CD8-positive, alpha-beta memory T cell (primary cell): ENCODE measurements at places on chromosomes 3 and 15. TPM values are rescaled to one million over a fixed set of nuclear protein-coding genes. Genes with fewer than 3 reads are reported as not detected.

The ANKRD63 gene
- polyA plus RNA-seq = not detected

The CD96 gene
- polyA plus RNA-seq = 262 TPM

DNA sequence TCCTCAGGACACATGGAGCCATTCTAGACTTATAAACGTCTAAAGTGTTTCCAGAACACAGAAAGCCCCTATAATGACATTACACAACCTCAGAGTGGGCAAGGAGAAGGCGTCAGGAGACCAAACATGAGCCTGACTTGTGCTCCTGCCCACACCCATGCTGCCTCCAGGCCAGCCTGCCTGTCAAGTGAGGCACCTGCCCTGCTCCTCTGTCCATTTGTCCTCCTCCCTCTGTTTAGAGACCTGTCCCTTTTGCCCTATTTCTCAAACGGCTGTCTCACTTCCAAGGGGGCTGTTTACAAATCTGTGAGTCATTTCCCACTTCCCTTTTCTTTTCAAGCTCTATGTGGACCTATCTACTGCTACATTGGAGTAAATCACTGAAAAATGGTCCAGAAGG is 21.0 kb downstream of the ZDHHC3 start:
- H3K36me3 ChIP-seq = peaks cover 14% of the 10 kb centered on the region
- H3K27me3 ChIP-seq = no peaks in the 10 kb centered on the region
- no peaks in the 10 kb centered on the region for H3K4me1 ChIP-seq

- DNase-seq = no peak
- no peaks in the 10 kb centered on the region for H3K36me3 ChIP-seq
- H3K27ac ChIP-seq = no peak overlapping the region
- H3K4me3 ChIP-seq = no peak overlapping the region
- no peaks in the 10 kb centered on the region for H3K4me1 ChIP-seq
These were observed 284.2 kb upstream of the TPM1 start for GRCh38 chr15:62758126-62758951.

DNA sequence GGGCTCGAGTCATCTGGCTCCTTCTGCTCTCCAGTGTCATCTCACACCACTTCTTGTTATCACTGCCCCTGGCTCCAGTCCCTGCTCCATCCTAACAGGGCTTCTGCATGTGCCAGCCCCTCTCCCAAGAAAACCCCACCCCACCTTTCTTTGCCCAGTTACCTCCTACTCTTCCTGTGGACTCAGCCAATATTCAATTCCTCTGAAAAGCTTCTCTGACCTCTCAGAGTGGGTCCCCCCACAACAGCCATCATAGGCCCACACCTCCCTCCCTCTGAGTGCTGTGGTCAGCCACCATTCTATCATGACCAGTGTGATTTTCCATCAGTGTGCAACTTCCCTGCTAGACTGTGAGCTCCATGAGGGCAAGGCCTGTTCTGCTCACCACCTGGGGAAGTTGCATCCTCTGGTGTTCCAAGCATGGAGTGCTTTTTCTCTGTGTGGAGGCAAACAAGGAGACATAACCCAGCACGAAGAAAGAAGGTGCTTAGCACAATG is 71.6 kb downstream of the ADCY5 start:
- no peak for DNase-seq
- H3K27me3 ChIP-seq = no peaks in the 10 kb centered on the region
- H3K4me1 ChIP-seq = no peaks in the 10 kb centered on the region
- no peak overlapping the region for H3K27ac ChIP-seq
- no peak overlapping the region for H3K4me3 ChIP-seq

The AGBL1 gene
- polyA plus RNA-seq = not detected

GRCh38 chr15:71892335-71892734 is 82.0 kb downstream of the NR2E3 start:
- H3K27me3 ChIP-seq = no peaks in the 10 kb centered on the region
- H3K27ac ChIP-seq = no peak overlapping the region
- H3K4me1 ChIP-seq = no peaks in the 10 kb centered on the region
- peaks cover 3% of the 10 kb centered on the region for H3K36me3 ChIP-seq

DNA sequence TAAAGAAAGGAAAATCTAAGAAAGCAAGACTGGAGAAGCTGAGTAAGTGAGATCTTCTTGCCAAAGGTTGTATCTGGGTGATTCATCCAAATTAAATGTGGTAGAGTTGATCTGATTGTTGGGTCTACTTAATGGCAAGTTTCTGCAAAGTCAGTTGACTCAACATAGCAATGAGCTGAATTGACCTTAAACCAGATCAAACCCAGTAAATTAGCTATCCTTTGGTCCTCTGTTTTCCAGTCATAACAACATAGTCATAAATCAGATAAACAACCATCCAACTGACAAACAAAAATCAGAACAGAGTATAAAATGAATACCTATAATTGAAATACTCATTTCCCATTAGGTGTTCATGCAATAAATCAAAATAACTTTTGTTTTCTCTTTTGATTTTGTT is 142.6 kb upstream of the CFAP20DC start:
- DNase-seq = no peak
- H3K27ac ChIP-seq = no peak overlapping the region
- no peaks in the 10 kb centered on the region for H3K36me3 ChIP-seq
- H3K4me1 ChIP-seq = no peaks in the 10 kb centered on the region

- no peak overlapping the region for H3K27ac ChIP-seq
- no peak overlapping the region for H3K4me3 ChIP-seq
- DNase-seq = no peak
- H3K4me1 ChIP-seq = no peaks in the 10 kb centered on the region
These were observed 1.4 kb upstream of the MAGEL2 start for GRCh38 chr15:23648920-23649515.

The SUMF1 gene
- 28.7 TPM for polyA plus RNA-seq

The RNU5B-1 gene
- not detected for polyA plus RNA-seq

- peaks cover 24% of the 10 kb centered on the region for H3K4me1 ChIP-seq
- no peaks in the 10 kb centered on the region for H3K27me3 ChIP-seq
These were observed 16.6 kb downstream of the BTLA start for GRCh38 chr3:112482675-112483074.

GRCh38 chr3:16910207-16910606 is 25.5 kb downstream of the PLCL2 start:
- no peak for DNase-seq
- no peak overlapping the region for H3K4me3 ChIP-seq
- no peaks in the 10 kb centered on the region for H3K36me3 ChIP-seq
- H3K27ac ChIP-seq = no peak overlapping the region
- peaks cover 79% of the 10 kb centered on the region for H3K4me1 ChIP-seq

The EPHB1 gene
- 0.10 TPM for polyA plus RNA-seq

The RHOV gene
- not detected for polyA plus RNA-seq

The GOLGA6L10 gene
- polyA plus RNA-seq = 0.16 TPM

DNA sequence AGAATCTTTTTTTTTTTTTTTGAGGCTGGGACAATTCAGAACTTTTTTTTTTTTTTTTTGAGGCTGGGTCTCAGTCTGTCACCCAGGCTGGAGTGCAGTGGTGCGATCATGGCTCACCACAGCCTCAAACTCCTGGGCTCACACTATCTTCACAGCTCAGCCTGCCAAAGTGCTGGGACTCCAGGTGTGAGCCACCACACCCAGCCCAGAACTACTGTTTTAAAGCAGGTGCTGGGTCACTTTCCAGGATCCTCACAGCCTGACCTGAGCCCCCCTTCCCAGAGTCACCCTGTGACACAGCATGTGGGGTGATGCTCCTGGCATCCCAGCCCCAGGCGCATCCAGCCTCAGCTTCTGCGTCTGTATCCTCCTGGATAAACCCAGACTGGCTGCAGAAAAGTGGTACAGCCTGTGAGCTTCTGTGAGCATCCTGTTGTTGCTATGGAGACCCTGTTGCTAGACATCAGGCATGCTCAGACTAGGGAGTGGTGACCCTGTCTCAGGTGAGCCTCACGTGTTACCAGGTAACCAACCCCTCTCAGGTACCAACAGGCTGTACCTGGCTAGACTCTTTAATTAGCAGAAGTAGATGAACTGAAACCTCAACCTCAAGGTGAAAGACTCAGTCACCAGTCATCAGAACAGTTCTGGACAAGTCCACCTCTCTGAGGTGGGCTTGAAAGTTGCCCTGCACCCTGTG is 15.0 kb downstream of the KLF13 start:
- H3K27ac ChIP-seq = peak overlapping the region; percentile 32
- H3K27me3 ChIP-seq = no peaks in the 10 kb centered on the region
- H3K36me3 ChIP-seq = peaks cover 6% of the 10 kb centered on the region
- no peak overlapping the region for H3K4me3 ChIP-seq
- peak; percentile 63 for DNase-seq

The NR2C2 gene
- polyA plus RNA-seq = 14.5 TPM

- H3K4me1 ChIP-seq = no peaks in the 10 kb centered on the region
- H3K27me3 ChIP-seq = no peaks in the 10 kb centered on the region
- H3K4me3 ChIP-seq = no peak overlapping the region
- DNase-seq = no peak
- H3K36me3 ChIP-seq = no peaks in the 10 kb centered on the region
These were observed 30.1 kb upstream of the KY start for GRCh38 chr3:134680796-134681521.

DNA sequence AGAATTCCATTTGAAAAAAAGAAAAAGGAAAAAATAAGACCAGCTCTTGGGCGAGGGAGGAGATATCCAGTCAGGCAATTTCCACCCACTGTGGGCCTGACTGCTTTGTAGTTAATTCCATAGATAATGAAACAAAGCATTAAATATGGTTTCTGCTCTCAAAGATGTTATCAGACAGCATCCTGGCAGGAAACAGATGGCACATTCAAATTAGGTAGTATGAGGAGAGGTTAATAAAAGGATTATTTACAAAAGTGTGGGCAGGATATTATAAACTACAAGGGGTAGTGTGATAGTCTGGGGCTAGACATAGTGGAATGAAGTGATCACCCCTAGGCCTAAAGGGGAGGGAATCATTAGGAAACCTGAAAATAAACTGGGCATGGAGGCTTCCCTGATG is 193.2 kb downstream of the CLSTN2 start:
- H3K27ac ChIP-seq = no peak overlapping the region
- no peaks in the 10 kb centered on the region for H3K36me3 ChIP-seq

DNA sequence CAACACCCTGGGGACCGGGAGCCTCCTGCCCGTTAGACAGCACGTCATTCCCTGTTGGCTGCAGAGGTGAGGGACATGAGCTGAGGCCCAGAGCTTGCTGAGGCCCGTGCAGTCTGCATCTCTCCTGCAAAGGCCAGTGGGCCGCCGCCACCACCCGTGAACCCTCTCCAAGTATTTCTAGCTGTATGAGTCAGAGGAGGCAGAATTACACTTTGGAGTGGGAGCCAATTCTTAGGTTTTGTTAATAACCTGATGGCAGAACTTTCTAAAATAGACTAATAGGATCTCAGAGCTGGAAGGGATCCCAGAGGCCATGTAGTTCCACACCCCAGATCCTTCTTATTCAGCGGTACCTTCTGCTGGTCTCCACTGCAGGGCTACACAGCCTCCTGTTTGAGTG is 335.2 kb upstream of the CTDSPL start:
- no peaks in the 10 kb centered on the region for H3K27me3 ChIP-seq
- DNase-seq = no peak
- H3K27ac ChIP-seq = no peak overlapping the region
- H3K4me1 ChIP-seq = no peaks in the 10 kb centered on the region
- H3K4me3 ChIP-seq = no peak overlapping the region

The NAALADL2 gene
- not detected for polyA plus RNA-seq

The CPB1 gene
- polyA plus RNA-seq = not detected

DNA sequence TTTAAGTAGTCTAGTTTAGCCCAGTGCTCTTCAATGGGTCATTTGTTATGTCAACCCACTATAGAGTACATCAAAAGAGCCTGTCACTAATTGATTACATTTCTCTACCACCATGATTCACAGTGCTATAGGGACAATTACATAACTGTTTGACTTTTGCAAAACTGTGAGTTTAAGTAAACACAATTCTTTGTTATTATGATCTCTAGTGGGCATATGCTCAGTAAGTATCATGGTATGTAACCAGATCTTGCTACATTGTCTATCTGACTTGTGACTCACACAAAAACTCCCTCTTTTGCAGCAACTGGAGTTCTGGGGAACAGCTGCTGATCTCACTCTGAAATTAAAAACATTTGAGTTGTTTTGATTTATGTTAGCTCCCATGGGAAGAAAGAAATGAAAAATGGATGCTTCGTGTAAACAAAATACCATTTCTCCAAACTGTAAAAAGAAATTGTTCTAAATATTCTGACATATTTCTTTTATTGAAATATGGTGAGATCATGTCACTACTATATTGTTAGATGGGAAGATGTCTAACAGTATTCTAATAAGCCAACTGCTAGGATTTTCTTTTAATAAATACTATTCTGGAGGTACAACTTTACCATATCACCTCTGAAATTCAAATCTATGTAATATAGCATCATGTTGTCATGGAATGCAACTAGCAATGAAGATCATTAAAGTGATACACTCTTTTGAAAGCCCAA is 470.4 kb downstream of the ROBO1 start:
- no peaks in the 10 kb centered on the region for H3K27me3 ChIP-seq
- H3K27ac ChIP-seq = no peak overlapping the region
- no peaks in the 10 kb centered on the region for H3K36me3 ChIP-seq
- no peak overlapping the region for H3K4me3 ChIP-seq

GRCh38 chr15:80898040-80898439 is 91.6 kb downstream of the MESD start:
- H3K4me1 ChIP-seq = no peaks in the 10 kb centered on the region
- DNase-seq = no peak
- H3K36me3 ChIP-seq = no peaks in the 10 kb centered on the region

The EXD1 gene
- 0.28 TPM for polyA plus RNA-seq

GRCh38 chr3:13231781-13232666 is 158.8 kb upstream of the IQSEC1 start:
- no peak overlapping the region for H3K4me3 ChIP-seq
- DNase-seq = no peak
- no peaks in the 10 kb centered on the region for H3K36me3 ChIP-seq
- H3K4me1 ChIP-seq = peaks cover 28% of the 10 kb centered on the region
- no peaks in the 10 kb centered on the region for H3K27me3 ChIP-seq
- no peak overlapping the region for H3K27ac ChIP-seq

DNA sequence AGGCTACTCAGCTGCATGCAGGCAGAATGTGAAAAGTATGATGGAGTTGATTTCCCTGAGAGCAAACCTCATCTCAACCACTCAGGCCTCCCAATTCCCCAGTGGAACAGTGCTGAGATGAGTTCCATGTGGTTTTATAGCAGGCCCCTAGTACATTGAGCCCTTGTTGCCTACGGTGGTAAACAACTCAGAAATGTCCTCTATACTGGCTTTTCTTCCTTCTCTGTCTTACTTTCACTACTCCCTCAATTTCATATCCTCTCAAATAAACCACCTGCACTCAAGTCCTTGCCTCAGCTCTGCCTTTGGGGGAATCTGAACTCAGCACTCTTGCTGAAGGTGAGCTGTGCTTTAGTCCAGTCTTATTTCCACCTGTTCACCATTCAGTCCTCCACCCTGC is 399.9 kb downstream of the PDCD6IP start:
- H3K4me1 ChIP-seq = no peaks in the 10 kb centered on the region
- H3K36me3 ChIP-seq = no peaks in the 10 kb centered on the region
- no peaks in the 10 kb centered on the region for H3K27me3 ChIP-seq
- no peak for DNase-seq
- no peak overlapping the region for H3K4me3 ChIP-seq
- H3K27ac ChIP-seq = no peak overlapping the region

The CLEC3B gene
- polyA plus RNA-seq = not detected
